ENCODE measurements at places on chromosomes 11 and 22.

DNA sequence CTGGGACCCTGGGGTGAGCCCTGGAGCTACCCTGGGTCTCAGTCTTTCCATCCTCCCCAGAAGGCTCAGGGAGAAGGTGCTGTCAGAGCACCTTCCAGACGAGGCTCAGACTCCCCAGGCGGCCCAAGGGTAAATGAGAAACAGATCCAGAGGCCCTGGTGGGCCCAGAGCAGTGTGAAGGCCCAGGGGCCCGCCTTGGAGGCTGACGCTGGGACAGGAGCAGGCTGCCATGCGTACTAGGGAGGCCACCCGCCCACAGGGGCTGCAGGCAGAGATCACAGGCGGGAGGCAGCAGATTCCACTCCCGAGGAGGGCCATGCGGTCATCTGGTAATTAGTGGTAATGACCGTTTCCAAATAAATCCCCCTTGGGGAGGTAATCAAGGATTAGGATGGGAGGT is 5.2 kb downstream of the WNT11 start:
- DNase-seq, result no peak

DNA sequence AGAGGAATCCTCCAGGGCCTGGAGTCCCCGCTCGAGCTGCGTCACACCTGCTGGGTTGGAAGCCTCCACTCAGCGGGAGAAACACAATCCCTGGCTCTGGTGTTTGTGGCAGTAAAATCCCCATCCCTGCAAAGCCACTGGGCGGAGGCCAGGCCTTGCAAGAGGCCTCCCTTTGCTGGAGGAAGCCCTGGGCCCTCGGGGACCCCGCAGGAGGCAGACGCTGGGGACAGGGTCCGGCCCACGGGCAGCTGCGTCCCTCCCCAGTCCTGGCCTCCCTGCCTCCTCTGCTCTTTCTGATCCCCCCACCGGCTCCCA is 194.7 kb downstream of the BRD1 start:
- no peak for DNase-seq

DNA sequence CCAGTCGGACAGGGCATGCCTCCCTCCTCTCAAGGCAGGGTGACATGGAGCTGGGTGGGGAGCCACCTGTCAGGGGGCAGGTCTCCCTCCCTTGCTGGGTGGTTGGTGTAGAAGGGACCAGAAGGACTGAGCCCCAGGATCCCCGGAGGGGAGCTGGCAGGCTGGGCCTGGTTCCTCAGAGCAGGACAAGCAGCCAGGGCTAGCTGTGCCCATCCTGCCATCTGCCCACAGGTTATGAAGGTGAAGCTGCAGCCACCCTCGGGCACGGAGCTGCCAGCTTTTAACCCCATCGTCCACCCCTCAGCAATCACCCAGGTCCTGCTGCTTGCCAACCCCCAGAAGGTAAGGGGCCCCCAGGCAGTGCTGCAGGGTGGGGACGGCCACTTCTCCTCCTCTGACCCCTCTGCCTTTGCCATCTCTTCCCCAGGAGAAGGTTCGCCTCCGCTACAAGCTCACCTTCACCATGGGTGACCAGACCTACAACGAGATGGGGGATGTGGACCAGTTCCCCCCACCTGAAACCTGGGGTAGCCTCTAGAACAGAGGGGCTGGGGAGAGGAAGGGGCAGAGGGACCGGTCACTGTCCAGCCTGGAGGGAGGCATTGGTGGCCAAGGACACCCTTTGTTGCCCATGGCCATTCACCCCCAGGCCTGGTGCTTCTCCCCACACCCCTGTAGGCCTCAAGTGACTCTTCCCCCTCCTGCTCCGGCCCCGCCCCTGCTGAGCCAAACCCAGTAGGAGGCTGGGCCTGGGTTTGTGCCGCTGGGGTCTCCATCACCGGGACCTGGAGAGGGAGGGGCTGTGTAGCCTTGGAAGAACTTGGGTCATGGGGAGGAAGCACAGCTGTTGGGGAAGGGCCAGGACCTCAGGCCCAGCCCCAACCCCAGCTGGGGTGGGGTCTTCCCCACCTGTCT is 7.0 kb upstream of the SH3BP1 start:
- DNase-seq, result no peak

DNA sequence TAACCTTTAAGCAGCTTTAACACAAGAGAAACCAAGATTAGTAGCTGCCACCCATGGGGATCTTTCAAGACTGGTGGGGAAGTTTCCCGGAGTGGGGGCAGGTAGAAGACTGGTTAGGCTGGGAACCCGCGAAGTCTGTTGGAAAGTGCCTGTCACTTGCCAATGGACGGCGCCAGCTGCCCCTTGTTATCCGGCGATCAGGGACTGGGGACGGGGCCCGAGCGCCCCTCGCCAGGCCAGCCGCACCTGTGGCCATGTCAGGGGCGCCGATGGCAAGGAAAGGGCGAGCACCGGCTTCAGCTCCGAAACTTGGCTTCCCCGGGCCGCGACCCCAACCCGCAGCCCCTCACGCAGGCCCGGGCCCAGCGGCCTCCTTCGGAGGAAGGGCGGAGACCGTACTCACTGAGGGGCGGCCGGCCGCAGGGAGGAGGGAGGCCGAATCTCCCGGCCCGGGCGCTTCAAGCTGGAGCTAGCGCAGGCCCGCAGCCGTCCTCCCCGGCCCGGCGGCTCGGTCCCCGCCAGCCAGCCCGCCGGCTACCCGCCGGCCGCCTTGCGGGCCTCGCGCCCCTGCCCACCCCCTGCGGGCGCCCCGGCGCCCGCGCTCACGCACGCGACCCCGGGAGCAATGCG is 539 bp downstream of the EIF4ENIF1 start:
- DNase-seq, result no peak

- DNase-seq, result no peak
Measured at GRCh38 chr22:23498811-23499798, 81.0 kb downstream of the IGLL1 start.

DNA sequence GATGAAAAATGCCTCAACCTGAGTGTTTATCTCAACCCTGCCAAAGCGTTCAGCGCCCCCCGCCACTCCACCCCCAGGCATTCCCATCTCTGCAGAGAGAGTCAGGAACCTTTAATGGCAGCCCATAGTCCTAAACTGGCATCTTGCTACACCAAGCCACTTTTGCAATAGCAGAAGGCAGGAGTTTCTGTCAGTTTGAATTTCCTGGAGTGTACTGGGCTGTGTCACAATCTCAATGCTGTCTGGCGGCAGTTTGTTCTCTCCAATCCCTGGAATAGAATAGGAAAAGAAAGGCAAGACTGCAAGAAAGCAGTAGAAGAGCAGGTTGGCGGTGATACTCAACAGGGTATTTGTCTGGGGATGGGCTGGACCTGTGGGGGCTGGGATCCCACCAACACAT is 32.9 kb upstream of the FLI1 start:
- no peak for DNase-seq

DNA sequence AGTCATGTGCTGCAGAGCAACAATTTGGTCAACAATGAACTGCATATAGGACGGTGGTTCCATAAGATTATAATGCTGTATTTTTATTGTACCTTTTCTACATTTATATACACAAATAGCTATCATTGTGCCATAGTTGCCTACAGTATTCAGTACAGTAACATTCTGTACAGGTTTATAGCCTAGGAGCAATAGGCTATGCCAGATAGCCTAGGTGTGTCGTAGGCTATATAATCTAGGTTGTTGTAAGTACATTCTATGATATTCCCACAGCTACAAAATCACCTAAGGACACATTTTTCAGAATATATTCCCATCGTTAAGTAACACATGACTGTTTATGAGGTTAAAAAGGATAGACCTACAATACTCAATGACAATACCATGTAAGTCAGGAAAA is 423.9 kb downstream of the SOX6 start:
- DNase-seq, result no peak

DNA sequence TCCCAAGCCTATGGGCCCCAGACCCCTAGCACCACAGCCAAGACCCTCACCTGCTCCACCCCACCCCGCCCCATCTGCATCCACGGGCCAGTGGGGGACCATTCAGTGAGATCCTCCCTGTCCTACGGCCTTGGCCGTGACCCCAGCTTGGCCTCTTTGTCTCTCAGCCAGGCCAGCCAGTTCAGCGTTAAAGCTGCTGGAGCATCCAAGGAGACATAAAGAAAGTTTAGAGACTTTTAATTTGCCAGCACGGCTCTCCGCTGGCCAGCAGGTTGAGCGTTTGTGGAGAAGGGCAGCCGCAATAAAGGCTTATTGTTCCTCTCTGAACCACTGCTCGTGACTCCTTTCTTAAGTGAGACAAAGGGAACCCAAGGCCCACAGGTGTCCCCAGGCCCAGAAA is 49.3 kb upstream of the LMO1 start:
- DNase-seq, result no peak

- DNase-seq, result no peak
Measured at GRCh38 chr22:38171927-38172831, 9.5 kb downstream of the PLA2G6 start.

DNA sequence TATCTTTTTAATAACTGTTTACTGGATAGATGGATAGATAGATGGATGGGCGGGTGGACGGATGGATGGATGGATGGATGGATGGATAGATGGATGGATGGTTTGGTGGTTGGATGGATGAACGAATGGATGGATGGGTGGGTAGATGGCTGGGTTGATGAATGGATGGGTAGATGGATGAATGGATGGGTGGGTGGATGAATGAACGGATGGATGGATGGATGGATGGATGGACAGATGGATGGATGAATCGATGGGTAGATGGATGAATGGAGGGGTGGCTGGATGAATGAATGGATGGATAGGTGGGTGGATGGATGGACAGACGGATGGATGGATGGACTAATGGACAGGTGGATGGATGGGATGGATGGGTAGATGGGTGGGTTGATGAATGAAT is 13.8 kb upstream of the SLC22A12 start:
- DNase-seq, result no peak

- no peak for DNase-seq
Measured at GRCh38 chr11:69511358-69512055, 30.0 kb downstream of the LINC01488 start.

DNA sequence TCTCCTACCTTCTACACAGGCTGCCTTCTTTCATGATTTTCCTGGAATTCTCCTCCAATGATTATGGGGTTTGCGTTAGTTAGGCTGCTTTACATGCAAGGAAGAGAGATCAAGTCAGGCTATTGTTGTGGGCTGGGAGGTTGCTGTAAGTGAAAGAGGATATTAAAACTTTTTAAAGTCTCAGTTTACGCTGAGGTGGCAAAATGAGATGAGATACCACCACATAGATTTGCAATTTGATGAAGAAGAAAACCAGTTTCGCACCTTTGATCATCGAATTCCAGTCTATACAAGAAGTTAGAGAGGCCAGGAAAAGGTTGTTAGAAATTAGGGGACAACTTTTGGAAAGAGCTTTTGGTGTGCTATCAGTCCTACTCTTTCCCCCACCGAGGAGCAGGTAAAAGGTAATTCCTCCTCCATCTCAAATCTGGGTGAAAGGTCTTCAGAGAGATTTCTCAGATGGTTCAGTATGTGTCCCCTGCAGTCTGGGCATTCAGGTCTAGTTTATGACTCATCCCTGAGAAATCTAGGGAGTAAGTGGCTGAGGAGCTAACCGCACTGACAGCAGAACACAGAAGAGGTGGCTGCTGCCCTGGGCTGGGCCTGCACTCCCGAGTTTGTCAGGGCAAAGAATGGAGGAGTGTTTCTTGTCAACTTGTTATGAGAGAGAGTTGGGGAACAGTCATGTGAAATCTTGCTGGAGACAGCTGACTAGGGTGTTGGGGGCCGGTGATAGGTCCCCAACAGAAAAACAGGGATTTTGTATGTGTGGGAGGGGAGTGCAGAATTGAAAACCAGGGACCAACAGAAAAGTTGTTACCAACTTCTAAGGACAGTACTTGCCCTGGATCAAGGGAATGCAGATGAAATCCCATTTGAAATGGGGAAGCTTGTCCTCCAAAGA is 34.7 kb downstream of the CCDC83 start:
- DNase-seq, result no peak

- no peak for DNase-seq
Measured at GRCh38 chr22:18067121-18067520, 10.7 kb upstream of the PEX26 start.

All from Panc1 (cell line).